Femur (tissue), 1 donor: ENCODE measurements at places on chromosomes 12 and 14.

GRCh38 chr12:126784328-126784921 is 1482.5 kb upstream of the TMEM132C start:
- no peak for DNase-seq

DNA sequence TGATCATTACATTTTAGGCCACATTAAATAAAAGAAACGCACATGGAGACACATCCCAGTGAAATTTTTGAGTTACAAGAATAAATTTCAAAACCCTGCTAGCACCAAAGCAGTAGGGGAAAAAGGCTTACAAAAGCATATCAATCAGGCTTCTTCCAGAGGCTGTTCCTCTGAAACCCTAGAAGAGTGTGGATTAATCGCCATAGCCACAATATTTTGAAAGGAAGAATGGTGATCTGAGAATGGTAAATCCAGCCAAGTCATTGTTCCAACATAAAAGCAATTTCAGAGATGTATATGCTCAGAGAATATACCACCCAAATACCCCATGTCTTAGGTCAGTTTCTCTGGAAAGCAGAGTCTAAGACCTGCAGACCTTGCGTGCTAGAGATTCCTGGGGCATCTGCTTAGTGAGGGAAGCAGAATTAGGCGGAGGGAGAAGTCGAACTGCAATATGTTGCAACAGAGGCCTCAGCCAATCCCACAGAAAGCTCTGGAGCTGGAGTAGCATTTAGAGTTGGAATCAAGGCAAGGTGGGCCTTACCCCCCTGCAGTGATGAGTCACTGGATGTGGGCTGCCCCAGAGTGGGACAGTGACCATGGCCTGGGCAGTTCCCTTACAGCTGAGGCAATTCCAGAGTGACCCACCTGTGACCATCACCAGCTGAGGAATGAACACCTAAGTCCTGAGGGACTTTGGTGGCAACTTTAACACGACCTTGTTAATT is 125.2 kb downstream of the NTF3 start:
- no peak for DNase-seq

- peak; percentile 14 for DNase-seq
These were observed 153.0 kb downstream of the KIF26A start for GRCh38 chr14:104291123-104292000.

DNA sequence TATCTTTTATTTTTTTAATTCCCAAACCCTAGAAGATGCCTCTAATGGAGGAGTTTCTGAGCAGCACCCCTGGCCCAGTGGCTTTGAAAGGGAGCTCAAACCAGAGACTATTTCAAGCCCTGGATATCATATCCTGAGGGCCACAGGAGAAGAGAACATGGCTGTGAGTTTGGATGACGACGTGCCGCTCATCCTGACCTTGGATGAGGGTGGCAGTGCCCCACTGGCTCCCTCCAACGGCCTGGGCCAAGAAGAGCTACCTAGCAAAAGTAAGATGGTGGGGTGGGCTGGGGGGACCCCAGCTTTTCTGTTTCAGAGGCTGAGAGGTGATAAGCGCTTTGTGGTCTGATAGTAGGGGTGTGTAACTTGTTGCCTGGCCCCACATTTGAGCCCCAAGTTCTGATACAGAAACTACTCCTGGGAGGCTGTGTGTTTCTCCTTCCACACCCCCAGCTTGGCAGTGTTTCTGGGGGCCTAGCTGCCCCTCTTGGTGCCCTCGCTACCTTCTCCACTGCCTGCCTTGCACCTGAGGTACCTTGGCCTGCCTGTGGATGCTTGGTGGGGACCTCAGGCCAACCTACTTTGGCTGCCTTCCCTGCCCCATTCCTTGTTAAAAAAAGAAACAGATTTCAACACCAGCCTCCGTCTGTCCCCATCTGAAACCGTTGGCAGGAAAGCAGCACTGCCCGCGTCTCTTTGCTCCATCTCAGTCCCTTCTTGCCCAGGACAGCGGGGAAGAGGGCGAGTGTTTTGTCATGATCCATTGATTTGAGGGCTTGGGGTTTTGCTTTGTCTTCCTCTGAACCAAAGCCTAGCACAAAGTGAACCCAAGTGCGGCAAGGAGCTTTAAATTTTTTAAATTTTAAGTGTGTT is 5.7 kb downstream of the TPCN1 start:
- DNase-seq, result no peak

GRCh38 chr14:104359301-104359968 is 220.1 kb upstream of the C14orf180 start:
- DNase-seq, result peak; percentile 7

GRCh38 chr12:85390266-85390665 is 110.2 kb downstream of the ALX1 start:
- DNase-seq, result no peak

- no peak for DNase-seq
These were observed 36.8 kb downstream of the PPHLN1 start for GRCh38 chr12:42362647-42363260.

DNA sequence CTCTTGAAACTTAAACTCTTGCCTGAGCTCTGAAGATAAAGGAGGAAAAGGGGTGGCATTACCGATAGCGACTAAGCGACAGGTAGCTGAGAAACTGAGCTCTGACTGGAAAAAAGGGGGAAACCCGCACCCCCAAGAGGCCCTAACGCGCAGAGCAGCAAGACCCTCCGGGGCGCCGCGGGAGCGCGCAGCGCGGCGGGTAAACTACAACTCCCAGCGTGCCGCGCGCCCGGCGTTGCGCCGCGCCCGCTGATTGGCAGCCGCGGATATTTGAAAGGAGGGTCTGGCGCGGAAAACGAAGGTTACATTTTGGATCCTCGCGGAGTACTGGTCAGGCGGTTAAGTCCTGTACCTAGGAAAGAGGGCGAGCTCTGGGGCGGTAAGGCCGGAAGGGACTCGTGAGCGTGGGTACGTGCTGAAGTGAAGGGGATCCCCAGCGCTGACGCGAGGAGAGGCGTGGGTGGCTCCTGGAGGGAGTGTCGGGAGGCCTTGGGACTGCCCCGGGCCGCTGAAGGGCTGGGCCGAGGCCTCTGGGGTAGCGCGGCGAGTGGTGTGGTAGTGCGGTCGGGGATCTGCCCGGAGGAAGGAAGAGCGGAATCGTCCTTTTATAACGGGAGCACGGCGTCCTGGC is at the start of gene ESPL1:
Gene ESPL1 (plus strand): TSS at position 301 of the 631 bp plus-strand sequence. CDS start 468 bp downstream, outside the sequence.
- peak; percentile 89 for DNase-seq

- DNase-seq, result no peak
These were observed 239.3 kb downstream of the MED13L start for GRCh38 chr12:116037941-116038837.

GRCh38 chr14:77278461-77279230 is 7.6 kb upstream of the NGB start:
- no peak for DNase-seq

DNA sequence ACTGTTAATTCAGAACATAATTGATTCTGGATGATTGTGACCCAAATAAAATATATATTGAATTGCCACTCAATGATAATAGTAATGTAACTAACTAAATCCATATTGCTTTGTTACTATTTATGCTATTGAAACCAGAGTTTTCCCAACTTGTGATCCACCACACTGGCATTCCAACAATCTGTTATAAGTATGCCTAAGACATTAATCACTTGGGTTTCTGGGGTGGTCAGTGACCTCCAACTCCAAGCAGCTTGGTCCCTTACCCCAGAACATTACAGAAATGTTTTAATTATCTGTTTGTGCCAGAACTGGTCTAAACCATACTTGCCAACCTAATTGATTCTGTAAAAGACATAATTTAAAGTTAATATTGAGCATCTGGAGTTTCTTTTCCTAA is 14.6 kb downstream of the CAPS2 start:
- DNase-seq, result no peak

DNA sequence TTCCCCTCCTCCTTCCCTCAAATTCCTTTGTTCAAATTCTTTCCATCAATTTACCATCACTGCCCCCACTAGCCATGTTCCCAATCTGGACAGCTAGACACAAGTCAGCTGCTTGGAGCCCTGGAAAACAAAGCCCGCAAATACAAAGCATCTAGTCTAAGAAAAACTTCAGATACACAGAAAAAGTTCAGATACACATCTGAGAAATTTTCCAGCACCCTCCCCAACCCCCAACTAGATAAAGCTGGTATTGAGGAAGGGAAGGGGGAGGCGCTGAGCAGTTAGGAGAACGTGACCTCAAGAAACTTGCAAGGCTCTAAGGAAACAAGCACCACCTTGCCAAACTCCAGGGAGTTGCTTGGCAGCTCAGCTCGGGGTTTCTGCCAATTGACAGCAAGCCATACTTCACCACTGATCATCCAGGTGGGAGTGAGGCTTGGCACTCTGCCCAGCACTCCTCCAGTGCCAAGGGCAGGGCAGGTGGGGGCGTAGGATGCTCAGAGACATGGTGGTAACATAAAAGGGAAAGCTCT is 5.1 kb upstream of the CNIH1 start:
- peak; percentile 40 for DNase-seq

GRCh38 chr14:95835121-95835730 is 41.4 kb upstream of the TUNAR start:
- no peak for DNase-seq

DNA sequence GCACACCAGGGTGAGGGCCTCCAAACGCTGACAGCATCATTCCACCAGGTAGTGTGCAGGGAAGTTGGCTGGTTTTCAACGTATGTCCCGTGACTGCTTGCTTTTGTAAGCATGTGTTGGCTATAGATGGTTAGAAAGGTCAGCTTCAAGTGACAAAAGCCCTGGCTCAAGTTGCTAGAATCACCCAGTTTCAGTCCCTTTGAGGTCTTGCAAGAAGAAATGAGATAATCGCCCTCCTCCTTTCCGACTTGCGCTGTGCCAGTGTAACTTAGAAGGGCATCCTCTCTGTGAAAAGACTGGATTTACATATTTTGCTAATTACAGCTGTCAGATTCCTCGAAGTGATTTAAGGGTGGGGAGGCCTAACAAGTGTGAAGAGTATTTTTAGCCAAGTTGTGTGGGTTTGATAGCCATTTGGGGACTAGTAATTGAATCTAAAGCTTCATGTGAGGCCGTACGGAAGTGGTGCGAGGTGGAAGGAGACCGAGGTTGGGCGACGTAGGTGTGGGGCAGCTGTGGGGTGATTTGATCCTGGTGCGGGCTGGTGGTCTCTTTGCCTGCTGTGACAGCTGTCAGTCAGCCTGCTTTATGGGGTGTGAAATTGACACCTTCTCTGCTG is 94.7 kb downstream of the CHST11 start:
- DNase-seq, result no peak

- DNase-seq, result no peak
These were observed 234.3 kb downstream of the C12orf50 start for GRCh38 chr12:87794854-87795253.

DNA sequence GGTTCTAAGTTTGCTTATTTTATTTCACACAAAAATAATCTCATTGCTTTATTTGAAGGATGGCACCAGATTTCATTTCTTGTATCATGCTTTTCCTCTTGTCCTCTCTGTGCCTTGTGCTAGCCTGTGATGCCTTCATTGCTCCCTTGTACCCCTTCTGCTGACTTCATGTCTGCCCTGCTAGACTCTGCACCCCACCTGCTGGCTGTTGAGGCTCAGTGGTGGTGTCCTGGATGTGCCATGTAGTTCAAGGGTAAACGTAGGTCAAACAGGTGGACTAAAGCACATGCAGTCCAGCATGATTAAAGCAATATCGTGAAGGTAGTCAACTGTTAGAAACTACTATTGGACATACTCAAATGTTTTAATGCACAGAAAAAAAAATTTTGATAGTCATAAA is 21.6 kb downstream of the MRPS35 start:
- DNase-seq, result no peak

GRCh38 chr12:126210026-126210425 is 1144.8 kb downstream of the AACS start:
- no peak for DNase-seq

- DNase-seq, result no peak
These were observed 172.8 kb downstream of the BCL11B start for GRCh38 chr14:99099051-99099787.

DNA sequence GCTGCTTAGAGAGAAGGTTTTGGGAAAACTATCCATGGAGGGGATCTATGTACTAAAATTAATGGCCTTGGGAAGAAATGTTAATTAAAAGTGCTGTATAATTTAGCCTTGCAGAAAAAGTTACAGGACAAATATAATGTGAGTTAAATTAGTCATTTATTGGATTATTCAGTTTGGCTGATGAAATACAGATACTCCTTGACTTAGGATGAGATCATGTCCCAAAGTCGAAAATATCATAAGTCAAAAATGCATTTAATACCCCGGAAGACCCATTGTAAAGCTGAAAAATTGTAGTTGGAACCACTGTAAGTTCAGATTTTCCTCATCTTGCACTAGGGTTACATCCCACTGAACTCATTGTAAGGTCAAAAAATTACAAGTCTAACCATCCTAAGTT is 9.7 kb downstream of the RTRAF start:
- DNase-seq, result no peak

DNA sequence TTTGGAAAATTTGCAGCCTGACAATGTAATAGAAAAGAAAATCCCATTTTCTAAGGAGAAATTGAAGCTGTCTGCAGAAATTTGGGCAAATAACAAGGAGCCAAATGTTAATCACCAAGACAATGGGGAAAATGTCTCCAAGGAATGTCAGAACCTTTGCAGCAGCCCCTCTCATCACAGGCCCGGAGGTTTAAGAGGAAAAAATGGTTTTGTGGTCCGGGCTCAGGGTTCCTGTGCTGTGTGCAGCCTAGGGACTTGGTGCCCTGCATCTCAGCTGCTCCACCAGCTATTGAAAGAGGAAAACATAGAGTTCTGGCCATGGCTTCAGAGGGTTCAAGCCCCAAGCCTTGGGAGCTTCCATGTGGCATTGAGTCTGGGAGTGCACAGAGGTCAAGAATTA is 298.9 kb downstream of the ATXN7L3B start:
- DNase-seq, result no peak

- no peak for DNase-seq
These were observed 220.8 kb downstream of the BTG1 start for GRCh38 chr12:91924827-91925226.
